Mesendoderm (in vitro differentiated cells): ENCODE measurements at places on chromosomes 3 and 15.

GRCh38 chr15:61524086-61524485, 295.0 kb upstream of the RORA start:
- no peak for DNase-seq

GRCh38 chr3:112656043-112656442, 15.1 kb upstream of the CCDC80 start:
- DNase-seq = no peak

GRCh38 chr3:194310060-194310835, 40.9 kb downstream of the CPN2 start:
- no peak for DNase-seq

- no peak for DNase-seq
These were observed 60.3 kb upstream of the SLCO2A1 start for GRCh38 chr3:134090031-134090430.

DNA sequence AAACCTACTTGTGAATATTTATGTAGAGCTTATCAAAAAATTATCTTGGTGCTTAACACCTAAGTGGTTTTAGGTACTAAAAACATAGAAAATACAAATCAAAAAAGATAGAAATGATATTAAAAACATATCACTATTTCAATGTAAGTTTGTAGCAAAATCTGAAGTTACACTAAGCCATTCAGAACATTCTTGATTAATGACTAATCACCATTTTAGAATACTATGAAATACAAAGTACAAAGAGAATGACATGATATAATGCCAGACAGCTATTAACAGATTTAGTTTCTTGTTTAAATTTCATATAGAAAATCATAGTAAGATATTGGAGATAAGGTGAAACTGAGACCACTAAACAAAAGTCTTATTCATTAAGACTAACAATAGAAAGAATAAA, 169.7 kb upstream of the AGTR1 start:
- no peak for DNase-seq

GRCh38 chr3:194496217-194496919, 9.6 kb upstream of the ATP13A3 start:
- no peak for DNase-seq

- DNase-seq = peak; percentile 77
These were observed 10.7 kb upstream of the SPTBN5 start for GRCh38 chr15:41904541-41905005.

DNA sequence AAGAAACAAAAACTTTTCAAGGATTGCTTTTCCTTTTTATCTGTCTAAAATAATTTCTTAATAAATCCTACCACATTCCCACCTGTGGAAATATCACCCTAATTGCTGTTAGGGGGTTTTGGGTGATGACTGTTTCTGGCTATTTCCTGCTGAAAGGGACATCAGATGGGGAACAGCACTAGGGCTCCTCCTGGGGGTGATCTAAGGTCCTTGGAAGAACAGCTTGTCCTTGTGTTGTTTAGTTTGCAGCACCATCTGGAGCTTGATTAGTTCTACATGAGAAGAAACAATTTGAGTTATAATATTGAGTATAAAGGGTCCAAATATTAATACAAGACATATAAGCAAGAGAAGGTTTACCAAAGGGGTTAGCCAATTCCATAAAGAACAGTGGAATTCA, 18.7 kb downstream of the OR5H15 start:
- DNase-seq = peak; percentile 67

- DNase-seq = no peak
These were observed 12.6 kb upstream of the SPPL2A start for GRCh38 chr15:50778086-50778485.

DNA sequence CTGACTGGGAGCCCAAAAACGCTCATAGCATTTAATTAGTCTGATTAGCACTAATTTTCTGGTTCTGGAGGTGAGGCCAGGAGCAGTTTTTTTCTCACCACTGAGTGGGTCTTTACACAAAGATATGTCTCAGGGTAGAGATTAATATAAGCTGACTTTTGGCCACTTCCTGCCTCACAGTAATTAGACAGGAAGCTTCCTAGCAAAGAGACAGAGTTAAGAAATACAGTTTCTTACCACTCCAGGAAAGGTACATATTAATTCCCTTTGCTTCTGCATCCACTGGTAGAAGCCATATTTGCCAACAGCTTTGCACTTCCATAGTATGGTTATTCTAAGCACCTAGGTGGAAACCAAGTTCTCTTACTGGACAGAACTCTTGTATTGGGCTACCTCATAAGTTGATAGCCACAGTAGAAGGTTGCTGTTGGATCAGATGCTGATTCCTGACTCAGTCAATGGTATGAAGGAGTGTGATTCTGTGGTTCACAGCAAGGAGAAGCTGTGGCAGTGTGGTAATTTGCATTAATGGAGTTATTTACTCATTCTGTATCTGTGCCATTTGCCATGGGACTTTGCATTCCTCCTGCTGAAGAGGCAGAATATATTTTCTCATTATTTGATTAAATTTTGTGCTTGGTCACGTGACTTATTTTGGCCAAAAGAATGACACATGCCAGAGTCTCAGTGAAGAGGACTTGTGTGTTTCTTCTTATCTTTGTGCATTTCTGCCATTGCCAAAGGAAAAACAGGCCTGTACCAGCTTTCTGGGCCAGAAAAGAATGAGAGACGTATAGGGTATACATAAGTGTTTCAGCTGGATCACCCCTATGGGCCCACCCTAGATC, 17.5 kb upstream of the ZBTB20 start:
- DNase-seq = no peak

- DNase-seq = peak; percentile 80
These were observed 181.1 kb downstream of the MYRIP start for GRCh38 chr3:39990532-39990931.

DNA sequence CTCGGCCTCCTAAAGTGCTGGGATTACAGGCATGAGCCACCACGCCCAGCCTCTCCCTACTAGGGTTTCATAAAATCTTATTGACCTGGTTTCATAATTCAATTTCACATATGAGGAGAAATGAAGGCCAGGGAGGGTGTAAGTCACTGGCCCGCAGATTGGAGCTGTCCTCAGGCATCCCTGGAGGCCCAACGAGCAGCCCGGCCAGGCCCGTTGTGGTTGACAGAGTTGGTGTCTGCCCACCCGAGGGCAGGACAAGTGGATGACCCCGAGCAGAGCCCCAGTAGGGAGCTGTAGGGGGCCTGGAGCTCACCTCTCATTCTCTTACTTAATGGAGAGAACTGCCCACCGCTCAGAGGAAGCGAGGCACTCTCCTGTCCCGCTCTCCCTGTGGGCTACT, 78.9 kb downstream of the CPN2 start:
- DNase-seq = no peak

- DNase-seq = no peak
These were observed 121.7 kb downstream of the MEGF11 start for GRCh38 chr15:66131831-66132230.

DNA sequence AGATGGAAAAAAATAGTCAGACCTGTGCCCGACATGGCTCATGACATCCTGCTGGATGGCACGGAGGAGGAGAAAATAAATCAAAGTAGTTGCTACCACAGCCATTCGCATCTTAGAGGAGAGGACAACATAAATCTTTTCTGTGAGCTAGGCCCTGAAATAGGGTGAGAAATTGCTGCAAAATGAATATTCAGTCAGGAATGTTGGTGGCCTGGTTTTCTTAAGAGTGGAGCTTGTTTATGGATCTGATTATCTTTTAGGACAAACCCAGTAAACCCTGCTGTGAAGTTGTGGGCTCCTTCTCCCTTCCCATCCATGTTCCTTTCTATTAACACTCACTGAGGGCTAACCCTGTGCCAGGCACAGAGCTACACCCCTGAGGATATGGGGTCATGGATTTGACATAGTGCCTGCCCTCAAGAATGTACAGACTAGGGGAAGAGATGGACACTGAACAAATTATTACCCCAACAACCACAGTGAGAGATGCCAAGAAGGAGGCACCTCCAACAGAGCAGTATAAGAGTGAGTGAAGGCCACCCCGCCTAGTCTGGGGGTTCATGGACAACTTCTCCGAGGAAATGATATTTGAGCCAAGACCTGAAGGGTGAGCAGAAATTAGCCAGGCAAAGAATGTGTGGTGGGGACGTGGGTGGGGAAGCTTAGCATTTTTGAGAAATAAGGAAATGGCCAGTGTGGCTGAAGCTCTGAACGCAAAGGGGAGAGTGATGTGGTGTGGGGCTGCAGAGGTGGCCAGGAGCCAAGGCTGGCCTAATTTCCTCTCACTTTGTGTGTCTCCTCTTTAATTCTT, 68.9 kb upstream of the ARL8B start:
- peak; percentile 23 for DNase-seq

GRCh38 chr15:29805043-29805707, 17.1 kb downstream of the TJP1 start:
- DNase-seq = no peak

DNA sequence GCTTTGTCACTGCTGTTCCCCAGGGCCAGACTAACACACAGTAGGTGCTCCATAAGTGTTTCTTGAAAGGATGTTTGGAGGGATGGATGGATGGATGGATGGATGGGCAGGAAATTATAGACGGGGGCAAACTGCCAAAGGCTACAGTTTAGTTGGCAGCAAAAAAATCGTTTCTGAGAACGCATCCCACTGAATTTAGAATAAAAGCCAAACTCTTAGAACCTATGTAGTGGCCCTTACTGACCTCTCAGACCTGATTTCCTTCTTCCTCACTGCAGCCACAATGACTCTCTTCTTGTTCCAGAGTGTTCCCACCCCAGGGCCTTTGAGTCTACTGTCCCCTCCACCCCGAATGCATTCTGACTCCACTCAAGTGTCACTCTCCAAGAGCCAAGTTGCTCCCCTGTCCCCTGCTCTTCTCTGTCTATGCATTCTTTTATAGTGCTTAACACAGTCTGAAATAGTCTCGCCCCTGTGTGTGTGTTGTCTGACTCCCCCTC, 5.2 kb upstream of the GATA2 start:
- DNase-seq = no peak

- DNase-seq = no peak
These were observed 22.0 kb downstream of the GASK1A start for GRCh38 chr3:43001094-43001553.

- DNase-seq = no peak
These were observed 18.5 kb downstream of the C3orf85 start for GRCh38 chr3:109154979-109155378.

DNA sequence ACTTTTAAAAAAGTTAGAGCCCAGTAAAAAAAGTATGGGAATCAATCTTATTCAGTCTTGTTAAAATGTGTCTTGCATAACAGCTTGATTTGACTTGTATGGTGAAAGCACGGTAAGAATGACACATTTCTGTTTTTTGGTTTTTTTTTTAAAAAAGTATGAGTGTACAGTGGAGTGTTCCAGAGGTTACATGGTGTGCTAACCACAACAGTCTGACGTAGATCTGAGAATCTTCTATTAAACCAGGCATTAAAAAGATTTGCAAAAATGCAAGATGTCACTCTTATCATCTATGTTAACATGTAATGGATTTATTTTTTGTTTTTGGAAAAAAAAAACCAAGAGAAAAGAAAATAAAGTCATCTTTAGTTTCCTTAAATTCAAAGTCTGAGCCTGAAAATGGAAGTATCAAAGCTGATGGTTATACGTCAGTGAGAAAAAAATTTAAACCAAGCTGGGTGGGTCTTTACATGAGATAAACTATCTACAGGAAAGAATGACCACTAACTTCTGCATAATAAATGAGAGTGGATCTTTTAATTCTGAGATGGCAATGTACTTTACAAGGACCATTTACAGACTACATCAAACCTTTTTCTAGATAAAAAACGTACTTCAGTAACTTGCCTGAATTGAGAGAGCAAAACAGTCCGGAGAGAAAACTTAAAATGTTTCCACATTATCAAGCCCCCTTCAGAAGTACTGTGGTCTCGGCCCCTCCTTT, 1.6 kb downstream of the GABPB1 start:
- no peak for DNase-seq

DNA sequence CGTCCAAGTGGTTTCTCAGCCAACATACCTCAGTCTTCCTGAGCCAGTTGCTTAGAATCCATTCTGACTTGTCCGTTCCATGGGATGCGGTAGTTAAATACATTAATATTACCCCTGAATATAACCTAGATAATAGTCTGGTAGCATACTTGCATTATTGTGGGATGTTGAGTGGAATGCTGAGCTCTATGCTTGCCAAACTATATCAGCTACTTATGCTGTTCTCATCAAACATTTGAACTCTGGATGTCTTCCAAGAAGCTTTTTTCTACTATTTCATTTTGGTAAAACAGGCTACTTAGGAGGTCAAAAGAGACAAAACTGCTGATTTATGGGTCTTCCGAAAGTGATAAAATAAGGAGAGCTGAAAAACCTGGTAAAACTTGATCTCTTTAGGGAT, 429.5 kb downstream of the NAALADL2 start:
- no peak for DNase-seq

- no peak for DNase-seq
These were observed 28.2 kb downstream of the CSTA start for GRCh38 chr3:122353215-122353614.

DNA sequence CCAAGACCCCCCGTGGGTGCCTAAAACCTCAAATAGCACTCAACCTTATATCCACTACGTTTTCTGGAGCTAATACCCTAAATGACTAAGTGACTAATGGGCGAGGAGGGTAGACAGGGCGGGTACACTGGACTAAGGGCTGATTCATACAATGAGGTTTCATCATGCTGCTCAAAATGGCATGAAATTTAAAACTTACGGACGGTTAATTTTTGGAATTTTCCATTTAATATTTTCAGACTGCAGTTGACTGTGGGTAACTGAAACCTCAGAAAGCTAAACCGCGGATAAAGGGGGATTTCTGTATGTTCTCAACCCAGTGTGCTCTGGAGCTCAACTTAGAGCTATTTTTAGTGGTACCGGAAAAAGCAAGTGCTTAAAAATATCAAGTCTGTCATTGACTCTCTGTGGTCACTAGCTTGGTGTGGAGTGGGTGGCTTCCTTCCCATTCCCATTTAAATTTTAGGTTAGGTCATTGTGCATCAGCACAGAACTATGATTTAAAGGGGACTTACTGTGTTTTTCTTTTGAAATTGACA, 72.9 kb downstream of the LRRC28 start:
- DNase-seq = no peak

DNA sequence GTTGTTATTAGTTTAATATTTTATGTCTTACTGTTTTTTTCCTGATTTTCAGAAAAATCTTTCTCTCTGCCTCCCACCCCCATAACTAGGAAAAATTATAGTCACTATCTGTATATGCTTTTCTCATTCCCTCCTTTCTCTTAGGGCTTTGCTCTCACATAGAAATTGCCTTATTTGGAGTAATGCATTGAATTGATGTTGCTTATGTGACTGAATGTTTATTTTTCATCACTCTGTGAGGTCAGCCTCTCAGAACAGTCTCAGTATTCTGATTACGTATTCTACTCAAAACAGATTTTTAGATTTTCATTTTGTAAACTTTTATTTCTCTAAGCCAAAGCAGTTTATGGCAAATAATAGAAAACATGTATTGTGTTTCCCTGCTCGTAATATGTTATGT, 121.0 kb downstream of the SLMAP start:
- no peak for DNase-seq

GRCh38 chr3:187943677-187944389, 198.6 kb upstream of the BCL6 start:
- peak; percentile 30 for DNase-seq

GRCh38 chr3:54857343-54857742, 70.5 kb downstream of the LRTM1 start:
- DNase-seq = no peak

GRCh38 chr3:130276203-130276803, 69.2 kb upstream of the COL6A5 start:
- DNase-seq = peak; percentile 73

GRCh38 chr3:29761517-29761916, 480.6 kb downstream of the RBMS3 start:
- no peak for DNase-seq

GRCh38 chr3:117485841-117486240, 776.3 kb downstream of the TUSC7 start:
- no peak for DNase-seq
